IPS DF 6.9 (cell line): ENCODE measurements at places on chromosomes 2 and 18.

GRCh38 chr2:152283392-152283791, 51.6 kb upstream of the FMNL2 start:
- DNase-seq: no peak

DNA sequence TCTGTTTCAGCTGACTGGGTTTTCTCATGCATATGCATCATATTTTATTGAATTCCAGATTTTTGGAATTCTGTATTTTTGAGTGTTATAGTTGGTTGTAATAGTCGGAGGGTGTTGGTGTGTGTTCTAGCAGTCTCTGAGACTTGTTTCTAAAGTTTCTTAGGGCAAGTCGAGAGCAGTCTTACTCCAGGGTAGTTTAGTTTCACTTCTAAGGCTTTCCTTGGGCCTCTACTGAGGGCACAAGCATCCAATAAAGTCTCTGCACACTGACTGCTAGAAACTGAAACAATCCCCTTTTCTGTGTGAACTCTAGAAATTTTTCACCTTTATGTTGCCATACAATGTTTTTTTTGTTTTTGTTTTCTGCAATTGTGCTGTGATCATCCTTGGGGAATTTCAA, 663.7 kb upstream of the LRATD1 start:
- no peak for DNase-seq

GRCh38 chr2:100043891-100044255, 98.5 kb downstream of the AFF3 start:
- DNase-seq: no peak

DNA sequence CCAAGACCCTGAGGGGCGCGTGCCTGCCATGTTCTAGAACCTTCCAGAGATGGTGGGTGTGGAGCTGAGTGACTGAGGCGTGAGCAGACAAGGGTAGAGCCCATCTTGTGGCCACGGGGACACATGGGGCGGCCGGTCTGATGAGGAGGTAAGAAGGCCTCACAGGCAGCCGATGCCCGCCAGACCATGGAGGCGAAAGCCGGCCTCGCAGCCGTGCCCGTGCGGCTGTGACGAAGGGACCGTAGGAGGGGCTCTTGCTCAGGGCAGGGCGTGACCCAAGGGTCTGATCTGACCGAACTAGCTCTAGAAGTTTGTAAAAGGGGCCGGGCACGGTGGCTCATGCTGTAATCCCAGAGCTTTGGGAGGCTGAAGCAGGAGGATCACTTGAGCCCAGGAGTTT, 19.6 kb downstream of the D2HGDH start:
- DNase-seq: no peak

GRCh38 chr18:47978141-47978540, 47.7 kb upstream of the SMAD2 start:
- DNase-seq: no peak

DNA sequence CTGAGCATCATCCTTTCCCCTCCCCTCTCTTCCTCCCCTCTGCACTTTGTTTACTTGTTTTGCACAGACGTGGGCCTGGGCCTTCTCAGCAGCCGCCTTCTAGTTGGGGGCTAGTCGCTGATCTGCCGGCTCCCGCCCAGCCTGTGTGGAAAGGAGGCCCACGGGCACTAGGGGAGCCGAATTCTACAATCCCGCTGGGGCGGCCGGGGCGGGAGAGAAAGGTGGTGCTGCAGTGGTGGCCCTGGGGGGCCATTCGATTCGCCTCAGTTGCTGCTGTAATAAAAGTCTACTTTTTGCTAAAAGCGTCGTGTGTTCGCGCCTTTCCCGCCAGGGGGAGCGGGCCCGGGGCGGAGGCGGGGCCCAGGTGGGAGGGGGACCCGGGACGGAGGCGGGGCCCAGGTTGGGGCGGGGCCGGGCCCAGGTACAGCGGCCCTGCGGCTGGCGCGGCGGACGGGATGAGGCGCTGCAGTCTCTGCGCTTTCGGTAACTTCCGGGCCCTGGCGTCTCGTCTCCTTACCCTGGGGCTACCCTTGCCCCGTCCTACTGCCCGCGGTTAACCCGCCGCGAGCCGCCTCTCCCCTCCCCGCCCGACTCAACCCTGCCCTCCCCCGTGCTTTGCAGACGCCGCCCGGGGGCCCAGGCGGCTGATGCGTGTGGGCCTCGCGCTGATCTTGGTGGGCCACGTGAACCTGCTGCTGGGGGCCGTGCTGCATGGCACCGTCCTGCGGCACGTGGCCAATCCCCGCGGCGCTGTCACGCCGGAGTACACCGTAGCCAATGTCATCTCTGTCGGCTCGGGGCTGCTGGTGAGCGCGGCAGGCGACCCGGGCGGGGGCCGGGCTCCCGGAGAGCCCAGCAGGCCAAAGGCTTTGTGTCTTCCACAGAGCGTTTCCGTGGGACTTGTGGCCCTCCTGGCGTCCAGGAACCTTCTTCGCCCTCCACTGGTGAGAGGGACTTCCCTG, at the start of gene KRTCAP3:
Gene KRTCAP3 (plus strand): TSS at position 424 of the 962 bp plus-strand sequence. CDS start 32 bp downstream, at position 456.
- peak; percentile 54 for DNase-seq

DNA sequence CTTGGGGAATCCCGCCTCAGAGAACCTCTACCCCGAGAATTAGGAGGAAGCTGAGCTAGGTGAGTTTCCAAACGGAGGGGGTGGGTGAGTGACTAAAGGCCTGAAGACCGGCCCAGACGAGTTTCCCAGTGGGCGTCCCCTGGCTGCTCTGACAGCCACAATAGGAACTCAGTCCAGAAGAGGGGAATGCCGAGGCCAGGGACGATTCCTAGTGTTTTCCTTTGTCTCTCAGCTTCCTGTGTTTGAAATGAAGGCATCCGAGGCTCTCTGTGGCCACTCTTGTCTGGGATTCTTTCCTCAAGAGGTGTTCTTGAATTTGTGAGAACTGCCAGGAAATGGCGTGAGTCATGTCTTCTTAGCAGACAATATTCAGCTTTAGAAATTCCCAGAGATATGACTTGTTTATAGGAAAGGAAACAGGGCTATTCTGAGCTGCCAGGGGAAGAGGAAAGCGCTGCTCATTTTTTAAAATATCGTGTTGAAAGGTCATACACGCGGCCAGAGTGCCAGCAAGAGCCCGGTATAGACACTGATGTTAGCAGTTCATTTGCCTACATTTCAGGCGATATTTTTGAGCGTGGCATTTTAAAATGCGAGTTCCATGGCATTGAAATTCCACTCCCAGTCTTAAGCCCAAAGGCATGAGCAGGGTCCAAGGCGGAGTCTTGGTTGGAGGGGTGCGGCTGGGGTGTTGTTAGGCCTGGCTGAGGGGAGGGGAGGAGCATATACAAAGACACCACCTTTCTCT, 169.1 kb upstream of the KLF7 start:
- DNase-seq: peak; percentile 83

DNA sequence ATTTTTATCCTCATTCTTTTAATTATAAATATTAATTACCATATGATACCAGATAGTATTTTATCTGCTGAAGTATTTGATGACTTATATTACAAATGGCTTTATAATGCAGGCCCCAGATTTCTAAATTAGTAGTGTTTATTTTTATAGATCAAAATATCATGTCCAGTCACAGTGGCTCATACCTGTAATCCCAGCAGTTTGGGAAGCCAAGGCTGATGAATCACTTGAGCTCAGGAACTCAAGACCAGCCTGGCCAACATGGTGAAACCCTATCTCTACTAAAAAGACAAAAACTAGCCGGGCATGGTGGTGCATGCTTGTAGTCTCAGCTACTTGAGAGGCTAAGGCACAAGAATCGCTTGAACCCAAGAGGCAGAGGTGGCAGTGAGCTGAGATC, 100.1 kb upstream of the ARHGAP15 start:
- DNase-seq: no peak

GRCh38 chr18:22567794-22568193, 150.1 kb upstream of the CTAGE1 start:
- DNase-seq: no peak

- no peak for DNase-seq
Measured at GRCh38 chr18:75068682-75069435, 140.1 kb downstream of the PTGR3 start.
